ENCODE measurements at places on chromosomes 11 and 22. TPM values are rescaled to one million over a fixed set of nuclear protein-coding genes. Genes with fewer than 3 reads are reported as not detected.

MYOD1 gene
- total RNA-seq: not detected

OTOG gene
- total RNA-seq: not detected

PANX1 gene
- total RNA-seq: 26.1 TPM

MPEG1 gene
- total RNA-seq: not detected

PHOX2A gene
- total RNA-seq: not detected

- no peak overlapping the region for H3K4me3 ChIP-seq
- H3K27me3 ChIP-seq: peaks cover 16% of the 10 kb centered on the region
- no peak for DNase-seq
- H3K36me3 ChIP-seq: no peaks in the 10 kb centered on the region
- H3K4me1 ChIP-seq: peaks cover 2% of the 10 kb centered on the region
These were observed 46.9 kb downstream of the C11orf96 start for GRCh38 chr11:43989162-43989981.

DNA sequence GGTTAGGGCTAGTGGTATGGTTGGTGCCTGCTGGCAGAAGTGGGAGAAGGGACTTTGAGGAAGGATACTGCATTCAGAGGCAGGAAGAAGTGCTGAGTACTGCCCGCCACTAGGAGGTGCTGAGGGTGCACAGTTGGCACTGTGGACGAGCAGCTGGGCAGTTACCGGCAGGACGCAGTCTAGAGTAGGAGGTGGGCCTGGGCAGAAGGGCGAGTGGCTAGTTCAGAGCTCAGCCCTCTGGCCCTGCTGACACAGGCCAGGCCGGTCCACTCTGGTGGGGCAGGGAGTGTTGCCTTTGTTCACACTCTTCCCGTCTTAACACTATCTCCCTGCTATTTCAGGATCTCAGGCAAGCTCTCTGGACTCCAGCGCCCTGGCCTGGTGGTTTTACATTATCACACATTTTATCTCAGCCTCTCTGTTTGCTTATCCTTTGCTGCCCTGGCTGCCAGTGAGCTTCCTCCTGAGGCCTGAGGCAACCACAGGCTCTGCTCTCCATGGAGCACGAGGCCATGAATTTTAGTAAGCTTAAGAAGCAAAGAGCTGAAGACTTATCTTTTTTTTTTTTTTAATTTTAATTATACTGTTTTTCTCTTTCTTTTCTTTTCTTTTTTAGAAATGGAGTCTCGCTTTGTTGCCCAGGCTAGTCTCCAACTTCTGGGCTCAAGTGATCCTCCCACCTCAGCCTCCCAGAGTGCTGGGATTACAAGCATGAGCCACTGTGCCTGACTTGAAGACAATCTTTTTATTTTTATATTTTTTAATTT is 26.9 kb downstream of the SNAP29 start:
- H3K36me3 ChIP-seq: peaks cover 67% of the 10 kb centered on the region
- H3K27me3 ChIP-seq: no peaks in the 10 kb centered on the region
- DNase-seq: peak; percentile 80
- peaks cover 10% of the 10 kb centered on the region for H3K4me1 ChIP-seq
- no peak overlapping the region for H3K4me3 ChIP-seq

GRCh38 chr11:12411393-12411792 is 34.0 kb downstream of the PARVA start:
- no peaks in the 10 kb centered on the region for H3K36me3 ChIP-seq
- peak overlapping the region; percentile 63 for H3K27ac ChIP-seq
- no peak for DNase-seq
- H3K4me1 ChIP-seq: peaks cover 14% of the 10 kb centered on the region

DNA sequence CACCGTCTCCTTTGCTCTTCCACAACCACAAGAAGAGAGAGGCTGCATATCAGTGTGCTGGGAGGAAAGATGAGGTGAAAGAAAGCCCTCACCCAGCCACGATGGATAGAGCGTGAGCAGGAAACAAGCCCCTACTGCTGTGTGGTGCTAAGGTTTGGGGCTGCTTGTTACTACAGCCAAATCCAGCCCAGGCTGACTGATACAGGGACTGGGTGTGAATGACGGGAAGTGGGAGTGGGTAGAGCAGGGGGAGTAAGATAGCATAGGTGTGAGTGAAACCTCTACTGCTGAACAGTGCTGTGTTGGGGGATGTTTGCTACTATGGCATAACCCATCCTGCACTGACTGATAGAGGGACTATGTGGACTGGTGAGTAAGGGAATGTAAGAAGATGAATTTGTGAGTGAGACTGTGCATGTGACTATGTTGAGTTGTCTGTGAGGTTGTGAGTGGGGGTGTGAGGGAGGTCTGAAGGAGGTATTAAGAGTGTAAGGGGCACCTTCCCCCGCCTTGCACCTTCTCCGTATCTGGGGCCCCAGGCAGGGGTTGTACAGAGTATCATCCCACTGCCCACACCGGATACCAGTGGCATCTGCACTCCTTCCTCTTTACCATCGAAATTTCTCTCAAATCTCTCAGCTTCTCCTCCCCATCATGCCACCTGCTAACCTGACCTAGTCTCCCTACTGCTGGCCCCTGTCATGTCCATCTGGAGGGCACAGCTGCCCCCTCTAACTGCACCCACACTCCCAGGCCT is 91.5 kb downstream of the MN1 start:
- no peak for DNase-seq
- H3K27ac ChIP-seq: no peak overlapping the region
- H3K4me1 ChIP-seq: peaks cover 9% of the 10 kb centered on the region
- no peaks in the 10 kb centered on the region for H3K27me3 ChIP-seq

GRCh38 chr11:102719620-102720277 is 5.0 kb downstream of the MMP8 start:
- H3K4me3 ChIP-seq: no peak overlapping the region
- no peaks in the 10 kb centered on the region for H3K36me3 ChIP-seq
- no peak for DNase-seq
- H3K4me1 ChIP-seq: peaks cover 5% of the 10 kb centered on the region
- H3K27me3 ChIP-seq: peaks cover 40% of the 10 kb centered on the region

DNA sequence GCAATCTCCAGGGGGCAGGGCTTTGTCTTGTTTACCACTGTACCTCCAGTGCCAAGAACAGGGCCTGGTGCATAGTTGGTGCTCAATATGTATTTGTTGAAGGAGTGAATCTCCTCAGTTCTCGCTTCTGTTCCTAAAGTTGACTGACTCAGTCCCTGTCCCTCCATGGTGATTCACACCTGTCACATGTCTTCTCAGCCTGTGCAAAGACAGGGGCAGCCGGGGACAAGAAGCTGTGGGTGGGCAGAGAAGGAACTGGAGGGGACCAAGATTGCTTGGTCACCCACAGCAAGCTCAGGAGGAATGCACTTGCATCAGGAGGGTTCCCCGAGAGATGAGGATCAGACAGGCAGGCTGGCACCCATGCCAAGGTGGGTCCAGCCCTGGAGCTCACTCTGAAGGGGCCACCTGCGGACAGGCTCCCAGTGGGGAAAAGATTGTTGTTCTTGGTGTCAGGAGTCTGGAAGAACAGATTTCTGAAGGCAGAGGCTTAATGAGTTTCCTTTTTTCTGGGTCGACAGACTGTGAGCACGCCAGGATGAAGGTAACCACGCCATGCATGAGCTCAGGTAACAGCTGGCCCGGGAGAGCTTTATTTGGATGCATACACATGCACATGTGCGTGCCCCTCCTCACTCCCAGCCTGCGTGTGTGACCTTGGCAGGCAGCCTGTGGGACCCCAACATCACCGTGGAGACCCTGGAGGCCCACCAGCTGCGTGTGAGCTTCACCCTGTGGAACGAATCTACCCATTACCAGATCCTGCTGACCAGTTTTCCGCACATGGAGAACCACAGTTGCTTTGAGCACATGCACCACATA is 16.9 kb downstream of the IL17RA start:
- no peaks in the 10 kb centered on the region for H3K4me1 ChIP-seq
- no peaks in the 10 kb centered on the region for H3K27me3 ChIP-seq
- peaks cover 70% of the 10 kb centered on the region for H3K36me3 ChIP-seq
- H3K27ac ChIP-seq: no peak overlapping the region

GRCh38 chr11:87351676-87352075 is 313.9 kb downstream of the TMEM135 start:
- DNase-seq: no peak
- no peak overlapping the region for H3K27ac ChIP-seq
- H3K4me3 ChIP-seq: no peak overlapping the region
- no peaks in the 10 kb centered on the region for H3K27me3 ChIP-seq

GRCh38 chr11:95156133-95156721 is 66.6 kb downstream of the ENDOD1 start:
- H3K4me3 ChIP-seq: no peak overlapping the region
- no peak for DNase-seq
- no peaks in the 10 kb centered on the region for H3K36me3 ChIP-seq
- peaks cover 19% of the 10 kb centered on the region for H3K4me1 ChIP-seq
